GM03348 (cell line): ENCODE measurements at places on chromosomes 16 and 17.
A peak's percentile ranks its signal among the peaks of the same experiment; 100 is the strongest.

DNA sequence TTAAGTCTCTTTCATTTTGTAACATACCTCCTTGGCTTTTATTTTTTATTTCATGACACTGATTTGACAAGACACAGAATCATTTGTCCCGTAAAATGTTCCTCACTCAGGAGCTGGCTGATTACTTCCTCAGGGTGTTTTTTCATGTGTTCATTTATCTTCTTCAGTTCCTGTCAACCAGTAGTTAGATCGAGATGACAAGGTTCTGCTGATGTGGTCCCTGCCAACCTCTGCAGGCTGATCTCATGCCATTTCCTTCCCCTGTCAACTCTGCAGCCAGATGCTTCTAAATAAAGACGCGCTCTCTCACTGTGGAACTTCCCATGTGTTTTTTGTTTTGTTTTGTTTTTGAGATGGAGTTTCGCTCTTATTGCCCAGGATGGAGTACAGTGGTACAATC is 8.1 kb upstream of the CXCL16 start:
- no peak for DNase-seq

DNA sequence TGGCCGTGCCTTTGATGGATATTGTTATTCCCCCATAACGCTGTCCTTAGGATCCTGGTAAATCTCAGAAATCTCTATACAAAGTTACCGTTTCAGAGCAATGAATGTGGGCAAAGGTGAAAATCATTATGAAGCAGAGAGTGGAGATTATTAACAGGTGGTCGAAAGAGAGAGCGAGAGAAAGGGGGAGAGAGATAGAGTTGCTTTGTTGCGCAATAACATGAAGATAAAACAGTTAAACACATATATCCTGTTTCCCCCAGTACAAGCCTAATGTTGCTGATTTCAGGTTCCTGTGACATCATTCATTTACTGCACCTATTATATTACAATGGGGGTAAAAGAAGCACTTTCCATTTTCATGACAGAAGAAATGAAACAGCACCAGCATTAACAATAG is 535.4 kb upstream of the RBFOX1 start:
- no peak for DNase-seq

- no peak for DNase-seq
Observed at GRCh38 chr16:67749436-67750078, 30.4 kb upstream of the GFOD2 start.

- peak; percentile 20 for DNase-seq
Observed at GRCh38 chr17:62876063-62876462, 67.9 kb upstream of the MARCHF10 start.

DNA sequence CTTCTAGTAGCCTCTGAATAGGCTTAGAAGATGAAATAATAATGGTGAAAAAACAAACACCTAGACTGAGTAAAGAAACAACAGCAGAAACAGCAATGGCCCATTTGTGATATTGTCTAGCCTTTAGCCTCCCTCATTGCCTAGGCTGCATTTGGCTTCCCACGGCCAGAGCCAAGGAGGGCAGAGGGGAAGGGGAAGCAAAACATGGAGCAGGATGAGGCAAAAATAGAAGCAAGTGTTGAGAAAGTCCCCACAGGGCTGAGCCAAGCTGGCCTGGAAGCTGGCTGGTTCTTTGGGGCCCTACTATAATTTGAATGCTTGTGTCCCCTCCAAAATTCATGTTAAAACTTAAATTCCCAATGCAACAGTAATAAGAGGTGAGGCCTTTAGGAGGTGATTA is 60.2 kb upstream of the KSR1 start:
- DNase-seq: no peak

DNA sequence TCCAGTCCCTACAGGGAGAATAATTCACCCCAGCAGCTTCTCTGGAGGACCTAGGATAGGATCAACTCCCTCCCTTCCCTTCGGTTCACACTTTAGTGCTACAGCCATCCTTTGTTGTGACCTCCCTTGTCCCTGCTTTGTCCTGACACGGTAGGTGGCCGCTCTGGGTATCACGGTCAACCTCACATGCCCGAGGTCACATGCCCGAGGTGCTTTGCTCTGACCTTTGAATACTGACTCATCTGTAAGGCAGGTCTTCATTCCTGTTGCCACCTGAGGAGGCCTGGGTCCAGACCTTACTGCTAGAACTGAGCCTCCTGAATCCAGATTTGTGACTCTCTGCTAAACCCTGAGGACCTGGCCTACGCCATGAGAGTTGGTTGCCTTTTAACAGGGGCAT is 19.7 kb downstream of the ALKBH5 start:
- no peak for DNase-seq

DNA sequence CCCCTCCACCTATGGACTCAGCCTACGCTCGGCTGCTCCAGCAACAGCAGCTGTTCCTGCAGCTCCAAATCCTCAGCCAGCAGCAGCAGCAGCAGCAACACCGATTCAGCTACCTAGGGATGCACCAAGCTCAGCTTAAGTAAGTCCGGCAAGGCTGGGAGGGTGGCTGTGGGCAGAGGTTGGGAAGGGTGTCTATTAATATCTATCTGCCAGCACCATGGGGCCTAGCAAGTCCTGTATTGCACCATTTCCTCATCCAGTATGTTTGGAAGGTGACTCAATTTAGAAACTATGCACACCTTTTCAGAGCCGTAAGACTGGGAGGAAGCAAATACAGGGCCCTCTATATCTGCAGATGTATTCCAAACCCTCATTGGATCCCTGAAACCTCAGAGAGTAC is 45.0 kb upstream of the ARHGAP44 start:
- peak; percentile 35 for DNase-seq
